ENCODE measurements at places on chromosomes 2 and 18.

GRCh38 chr18:44901283-44901682 lies 220.6 kb downstream of the SETBP1 start:
- DNase-seq = no peak

- DNase-seq = no peak
These were observed 145.7 kb downstream of the CERS6 start for GRCh38 chr2:168601741-168602140.

GRCh38 chr2:176107731-176108181 lies 676 bp downstream of the HOXD11 start:
- no peak for DNase-seq

DNA sequence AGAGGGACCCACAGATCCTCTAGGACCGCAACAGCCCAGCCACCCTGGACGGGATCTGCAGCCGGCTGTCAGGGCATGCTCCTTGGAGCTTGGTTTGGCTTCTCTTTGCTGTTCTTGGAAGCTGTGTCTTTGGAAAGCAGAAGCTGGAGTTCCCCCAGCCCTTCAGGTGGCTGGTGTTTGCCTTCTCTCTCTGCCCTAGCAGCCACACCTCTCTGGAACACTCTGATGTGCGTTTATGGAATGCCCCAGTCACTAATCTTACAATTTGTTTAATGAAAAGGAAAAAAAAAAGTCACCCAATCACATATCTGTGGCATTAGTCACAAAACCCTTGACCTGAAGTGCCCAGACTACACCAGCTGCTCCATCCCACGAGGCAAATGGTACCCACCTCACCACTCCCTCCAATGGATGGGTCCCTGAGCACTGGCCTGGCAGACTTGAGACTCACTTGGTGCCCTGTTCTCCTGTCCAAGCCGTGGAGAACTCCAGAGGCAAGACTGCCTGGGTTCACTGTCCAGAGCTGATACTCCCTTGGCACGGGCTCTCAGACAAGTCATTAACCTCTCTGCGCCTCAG lies 70.2 kb upstream of the DAPL1 start:
- peak; percentile 20 for DNase-seq

DNA sequence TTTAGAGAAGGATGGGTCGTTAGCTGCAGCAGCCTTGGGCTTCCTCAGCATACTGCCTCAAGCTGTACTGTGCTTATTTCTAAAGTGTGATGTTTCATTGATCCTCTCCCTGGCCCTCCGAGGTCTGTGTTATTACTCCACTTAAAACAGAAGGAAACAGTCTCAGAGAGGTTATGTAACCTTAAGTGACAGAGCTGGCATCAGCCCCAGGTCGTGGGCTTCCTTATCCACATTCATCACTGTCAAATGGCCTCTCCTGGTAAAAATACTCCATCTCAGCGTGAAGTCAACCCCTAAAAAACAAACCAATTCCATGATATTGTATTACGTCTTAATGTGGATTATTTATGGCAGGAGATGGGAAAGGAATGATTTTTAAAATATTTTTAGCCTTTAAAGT lies 153.3 kb upstream of the NOSTRIN start:
- no peak for DNase-seq

DNA sequence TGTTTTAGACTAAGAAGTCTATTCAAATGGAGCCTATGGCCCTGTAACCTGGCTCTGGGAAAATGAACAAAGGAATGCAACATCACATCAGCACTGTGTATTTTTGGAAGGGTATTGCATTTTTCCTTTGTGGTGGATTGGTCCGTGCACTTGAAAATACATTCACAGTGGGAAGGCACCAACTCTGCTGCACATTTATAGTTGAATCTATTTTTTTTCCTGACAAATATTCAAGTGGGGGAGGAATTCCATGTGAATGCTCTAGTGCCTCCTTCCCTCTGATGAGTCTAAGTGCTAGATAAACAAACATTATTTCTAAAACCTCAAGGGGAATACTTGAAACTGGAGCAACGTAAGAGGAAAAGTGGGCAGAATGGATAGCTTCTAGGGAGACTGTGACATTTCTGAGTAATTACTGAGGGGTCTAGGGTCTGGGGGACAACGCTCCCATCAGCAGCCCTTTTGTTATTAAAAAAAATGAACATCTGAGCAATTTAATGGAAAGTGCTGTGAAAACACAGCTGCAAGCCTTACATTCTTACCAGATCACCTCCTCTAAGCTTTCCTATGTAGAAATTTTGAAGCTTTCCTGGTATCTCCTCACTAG lies 208.2 kb downstream of the SLC8A1 start:
- DNase-seq = no peak

GRCh38 chr18:49858309-49859020 lies 45.1 kb upstream of the ACAA2 start:
- DNase-seq = peak; percentile 4

DNA sequence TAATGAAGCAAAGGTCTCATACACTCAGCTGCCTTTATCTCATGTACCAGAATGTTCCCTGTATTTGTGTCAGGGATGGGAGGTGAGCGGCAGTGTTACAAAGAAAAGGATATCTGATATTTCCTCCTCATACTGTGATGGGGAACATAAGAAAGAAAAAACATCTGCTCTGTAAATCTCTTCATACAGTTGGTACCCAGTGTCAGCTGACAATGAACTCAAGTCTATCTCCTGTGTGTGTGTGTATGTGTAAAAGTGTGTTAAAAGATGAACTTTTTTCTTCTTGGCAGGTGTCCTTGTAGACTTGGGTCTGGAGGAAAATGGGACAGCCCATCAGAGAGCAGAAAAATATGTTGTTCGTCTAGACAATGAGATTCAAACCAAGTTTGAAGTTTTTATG lies 127.8 kb downstream of the ESCO1 start:
- no peak for DNase-seq

DNA sequence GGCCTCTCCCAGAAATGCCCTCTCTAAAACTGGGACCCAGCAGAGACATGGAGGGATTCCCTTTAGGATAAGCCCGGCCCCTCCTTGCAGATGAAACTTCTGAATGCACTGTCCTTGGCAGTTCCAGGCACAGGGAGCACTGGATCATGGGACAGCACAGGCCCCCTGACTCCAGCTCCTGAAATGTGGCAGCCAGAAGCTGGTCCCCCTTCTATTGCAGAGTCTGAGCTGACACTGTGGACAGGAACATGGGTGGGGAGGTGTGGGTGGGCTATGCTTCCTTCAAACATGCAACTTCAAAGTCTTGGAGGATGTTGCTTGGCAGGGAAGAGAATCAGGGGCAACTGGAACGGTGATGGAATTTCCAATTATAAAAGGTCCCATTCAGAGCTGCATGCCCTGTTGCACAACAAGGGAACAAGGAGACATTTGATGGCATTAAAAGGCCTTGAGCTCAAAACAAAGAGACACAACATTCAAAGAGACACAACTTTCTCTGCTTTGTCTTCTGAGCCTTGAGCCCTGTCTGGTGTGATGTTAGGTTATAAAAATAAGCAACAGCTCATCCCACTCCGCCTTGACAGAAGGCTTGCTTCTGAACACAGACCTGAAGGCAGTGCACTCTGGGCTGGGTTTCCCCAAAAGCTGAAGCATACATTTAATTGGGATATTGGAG lies 239.0 kb downstream of the OSR1 start:
- no peak for DNase-seq

DNA sequence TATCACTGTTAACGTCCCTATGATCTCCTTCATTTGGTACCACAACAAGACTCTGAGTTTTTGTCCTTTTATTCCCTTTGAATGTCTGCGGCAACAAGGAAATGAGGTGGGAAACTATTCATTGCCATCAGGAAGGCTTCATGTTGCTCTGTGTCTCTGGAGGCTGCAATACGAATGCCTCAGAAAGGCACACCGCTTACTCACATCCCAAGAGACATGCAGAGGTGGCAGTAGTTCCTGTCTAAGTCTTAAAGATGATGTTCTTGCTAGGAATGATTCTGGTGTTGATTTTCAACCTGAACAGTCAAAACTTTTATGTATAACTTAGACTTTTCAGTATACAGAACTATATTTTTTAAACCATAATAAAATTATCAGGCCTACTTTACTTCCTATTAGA lies 24.0 kb downstream of the CNTNAP5 start:
- no peak for DNase-seq
